ENCODE measurements at places on chromosomes 3 and 15.

DNA sequence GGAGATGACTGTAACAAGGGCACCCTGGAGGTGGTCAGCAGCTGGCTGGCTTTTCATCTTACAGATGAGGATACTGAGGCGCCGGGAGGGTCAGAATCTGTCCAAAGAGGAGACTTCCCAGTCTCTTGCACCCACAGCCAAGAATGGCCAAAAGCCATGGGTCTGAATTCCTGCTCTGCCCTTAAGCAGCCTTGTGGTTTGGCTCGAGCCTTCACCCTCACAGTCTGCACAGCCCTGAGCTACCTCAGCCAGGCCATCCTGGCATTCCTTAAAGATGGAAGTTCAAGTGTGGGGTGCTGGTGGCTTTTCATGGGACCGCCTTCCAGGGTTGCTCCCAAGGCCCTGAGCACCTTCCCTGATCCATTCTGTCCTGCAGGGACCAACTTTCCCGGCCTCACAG lies 59.2 kb downstream of the CACNA2D2 start:
- no peak for DNase-seq

DNA sequence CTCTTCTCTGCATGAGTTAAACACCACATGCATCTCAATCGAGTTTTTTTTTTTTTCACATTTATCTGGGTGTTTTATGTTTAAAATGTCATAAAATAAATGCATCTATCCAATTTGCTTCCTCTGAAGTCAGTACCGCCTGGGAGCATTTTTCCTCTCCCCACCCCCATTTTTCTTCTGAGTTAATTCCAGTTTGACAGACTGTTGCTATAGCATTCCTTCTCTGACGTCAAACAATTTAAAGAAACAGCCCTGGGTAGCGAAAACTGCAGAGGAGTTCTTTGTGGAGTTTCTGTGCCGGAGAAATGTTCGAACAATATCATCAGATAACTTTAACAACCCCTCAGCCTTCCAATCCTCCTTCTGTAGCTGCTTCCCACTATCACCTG lies 900 bp upstream of the GNB4 start:
- no peak for DNase-seq

DNA sequence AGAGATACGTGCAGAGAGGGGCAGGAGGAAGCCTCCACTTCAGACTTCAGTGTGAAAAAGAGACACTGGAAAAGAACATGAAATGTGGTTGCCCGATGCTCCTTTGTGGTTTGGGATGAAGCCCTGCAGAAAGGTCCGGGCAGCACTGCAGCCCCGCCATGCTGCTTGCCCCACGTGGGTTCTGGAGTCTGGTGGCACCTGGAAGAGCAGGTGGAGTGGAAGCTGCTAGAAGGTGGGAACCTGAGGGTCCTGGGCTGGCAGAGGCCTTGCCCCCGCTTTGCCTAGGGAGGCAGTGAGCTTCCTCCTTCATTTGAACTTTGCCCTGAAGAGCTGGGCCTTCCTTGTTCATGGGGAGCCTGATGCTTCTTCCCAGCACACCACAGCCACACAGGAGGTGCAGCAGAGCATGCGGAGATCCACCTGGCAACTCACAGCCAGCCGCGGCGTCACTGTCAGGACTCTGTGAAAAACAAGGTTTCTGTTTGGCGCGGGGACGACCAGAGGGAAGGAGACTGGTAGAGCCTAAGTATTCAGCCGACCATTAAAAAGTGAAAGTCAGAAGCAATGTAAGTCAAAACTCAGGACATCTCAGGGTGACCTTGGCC lies 59.0 kb downstream of the APBA2 start:
- no peak for DNase-seq

- DNase-seq: no peak
These were observed 13.4 kb upstream of the FBLN2 start for GRCh38 chr3:13535526-13535875.

GRCh38 chr15:59549301-59550185 lies 62.0 kb upstream of the GCNT3 start:
- no peak for DNase-seq

DNA sequence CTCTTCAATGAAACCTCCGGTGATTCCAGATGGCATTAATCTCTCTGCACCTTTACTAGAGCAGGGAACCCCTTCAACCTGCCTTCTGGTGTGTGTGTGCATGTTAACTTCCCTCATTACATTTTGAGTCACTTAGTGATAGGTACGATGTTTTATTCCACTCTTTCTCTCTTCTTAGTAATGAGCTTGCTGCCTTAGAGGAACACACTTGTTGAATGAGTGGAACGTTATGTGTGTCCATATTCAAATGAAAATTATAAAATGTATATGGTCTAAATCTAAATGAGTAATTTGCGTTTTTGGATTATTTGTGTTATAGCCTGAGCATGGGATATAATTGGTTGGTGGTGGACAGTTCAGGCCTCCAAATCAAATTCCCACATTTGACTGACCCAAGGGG lies 12.1 kb downstream of the MAP2K5 start:
- no peak for DNase-seq

DNA sequence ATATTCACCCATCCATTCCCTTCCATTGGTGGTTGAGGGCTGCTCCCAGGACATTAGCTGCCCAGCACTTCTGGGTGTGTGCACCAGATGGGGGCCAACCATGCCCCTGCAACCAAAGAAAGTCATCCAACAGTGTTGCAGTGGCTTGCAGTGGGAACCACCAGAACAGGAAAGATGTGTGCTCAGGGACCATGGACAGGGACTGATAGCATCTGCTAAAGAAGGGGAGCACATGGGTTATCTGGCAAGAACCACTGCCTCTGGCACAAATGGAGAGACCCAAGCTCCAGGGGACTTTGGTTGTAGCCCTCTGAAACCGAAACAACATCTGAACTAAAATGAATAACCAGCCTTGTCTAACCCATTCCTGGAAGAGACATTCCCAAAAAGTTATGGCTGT lies 8.1 kb downstream of the DCLK3 start:
- no peak for DNase-seq

DNA sequence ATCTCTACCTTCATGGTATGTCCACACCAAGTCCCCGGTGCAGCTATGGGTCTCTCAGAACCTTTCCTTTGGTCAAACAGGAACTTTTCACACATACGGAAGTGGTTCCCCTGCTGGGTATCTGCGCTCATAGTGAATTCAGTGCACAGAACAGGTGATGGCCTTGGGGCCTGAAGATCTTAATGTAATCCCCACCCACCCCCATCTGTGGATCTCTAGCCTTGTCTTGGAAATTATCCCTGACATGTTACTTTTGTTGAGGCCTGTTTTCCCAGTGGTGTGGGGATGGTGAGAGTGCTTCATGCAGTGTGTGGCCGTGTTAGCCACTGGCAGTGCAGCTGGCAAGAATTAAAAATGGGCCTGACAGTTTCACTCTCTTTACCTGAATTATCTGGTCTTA lies 71.9 kb upstream of the MYZAP start:
- no peak for DNase-seq

GRCh38 chr15:88608607-88609181 lies 12.4 kb upstream of the AEN start:
- no peak for DNase-seq

- DNase-seq: no peak
These were observed 27.6 kb downstream of the BDH1 start for GRCh38 chr3:197528190-197528589.

GRCh38 chr15:80697075-80697685 lies 2.1 kb downstream of the ABHD17C start:
- no peak for DNase-seq

GRCh38 chr15:58715266-58715917 lies 34.1 kb downstream of the ADAM10 start:
- no peak for DNase-seq

DNA sequence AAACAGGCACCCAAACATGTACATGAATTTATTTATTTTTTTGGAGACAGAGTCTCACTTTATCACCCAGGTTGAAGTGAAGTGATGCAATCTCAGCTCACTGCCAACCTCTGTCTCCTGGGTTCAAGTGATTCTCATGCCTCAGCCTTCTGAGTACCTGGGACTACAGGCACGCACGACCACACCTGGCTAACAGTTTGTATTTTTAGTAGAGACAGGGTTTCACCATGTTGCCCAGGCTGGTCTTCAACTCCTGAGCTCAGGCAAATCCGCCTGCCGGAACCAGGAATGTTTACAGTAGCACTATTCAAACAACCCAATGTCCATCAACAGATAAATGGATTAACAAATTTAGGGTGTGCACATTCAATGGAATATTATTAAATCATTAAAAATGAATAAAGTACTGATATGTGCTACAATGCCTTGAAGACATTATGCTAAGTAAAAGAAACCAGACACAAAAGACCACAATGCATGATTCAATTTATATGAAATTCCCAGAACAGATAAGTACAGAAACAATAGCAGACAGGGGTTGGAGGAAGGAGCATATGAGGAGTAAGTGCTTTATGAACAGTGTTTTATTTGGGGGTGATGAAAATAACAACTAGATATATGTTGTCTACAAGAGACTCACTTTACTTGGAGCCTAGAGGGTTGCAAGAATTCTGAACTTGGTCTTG lies 1.3 kb downstream of the LEO1 start:
- no peak for DNase-seq

- DNase-seq: no peak
These were observed 50.0 kb upstream of the TRPM1 start for GRCh38 chr15:31151301-31152233.

DNA sequence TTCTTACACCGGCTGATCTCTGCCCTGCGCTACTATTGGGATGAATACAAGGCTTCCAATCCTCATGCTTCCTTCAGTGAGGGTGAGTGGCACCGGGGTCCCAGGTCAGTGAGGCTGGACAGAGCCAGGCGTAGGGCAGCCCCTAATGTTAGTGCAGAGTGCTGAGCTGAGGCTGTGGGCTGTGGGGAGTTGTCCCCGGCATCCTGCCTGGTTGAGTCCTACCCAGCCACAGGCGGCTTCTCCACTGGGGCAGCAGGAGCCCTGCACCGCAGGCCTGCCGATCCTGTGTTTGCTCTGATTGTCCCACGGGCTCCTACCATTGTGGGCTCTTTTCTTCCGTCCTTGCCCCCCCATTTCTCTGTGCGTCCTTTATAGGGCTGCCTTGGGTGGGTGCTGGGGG lies 13.3 kb downstream of the RNF123 start:
- no peak for DNase-seq

DNA sequence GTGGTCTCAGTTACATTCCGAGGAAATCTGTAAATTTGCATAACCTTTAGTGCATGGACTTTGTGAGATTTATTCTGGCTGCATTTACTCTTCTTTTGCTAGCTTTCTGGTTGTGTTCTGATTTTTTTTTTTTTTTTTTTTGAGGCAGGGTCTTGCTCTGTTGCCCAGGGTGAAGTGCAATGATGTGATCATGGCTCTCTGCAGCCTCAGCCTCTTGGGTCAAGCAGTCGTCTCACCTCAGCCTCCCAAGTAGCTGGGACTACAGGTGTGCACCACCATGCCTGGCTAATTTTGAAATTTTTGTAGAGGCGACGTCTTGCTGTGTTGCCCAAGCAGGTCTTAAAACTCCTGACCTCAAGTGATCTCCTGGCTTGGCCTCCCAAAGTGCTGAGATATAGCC lies 12.6 kb downstream of the RAB5A start:
- no peak for DNase-seq

DNA sequence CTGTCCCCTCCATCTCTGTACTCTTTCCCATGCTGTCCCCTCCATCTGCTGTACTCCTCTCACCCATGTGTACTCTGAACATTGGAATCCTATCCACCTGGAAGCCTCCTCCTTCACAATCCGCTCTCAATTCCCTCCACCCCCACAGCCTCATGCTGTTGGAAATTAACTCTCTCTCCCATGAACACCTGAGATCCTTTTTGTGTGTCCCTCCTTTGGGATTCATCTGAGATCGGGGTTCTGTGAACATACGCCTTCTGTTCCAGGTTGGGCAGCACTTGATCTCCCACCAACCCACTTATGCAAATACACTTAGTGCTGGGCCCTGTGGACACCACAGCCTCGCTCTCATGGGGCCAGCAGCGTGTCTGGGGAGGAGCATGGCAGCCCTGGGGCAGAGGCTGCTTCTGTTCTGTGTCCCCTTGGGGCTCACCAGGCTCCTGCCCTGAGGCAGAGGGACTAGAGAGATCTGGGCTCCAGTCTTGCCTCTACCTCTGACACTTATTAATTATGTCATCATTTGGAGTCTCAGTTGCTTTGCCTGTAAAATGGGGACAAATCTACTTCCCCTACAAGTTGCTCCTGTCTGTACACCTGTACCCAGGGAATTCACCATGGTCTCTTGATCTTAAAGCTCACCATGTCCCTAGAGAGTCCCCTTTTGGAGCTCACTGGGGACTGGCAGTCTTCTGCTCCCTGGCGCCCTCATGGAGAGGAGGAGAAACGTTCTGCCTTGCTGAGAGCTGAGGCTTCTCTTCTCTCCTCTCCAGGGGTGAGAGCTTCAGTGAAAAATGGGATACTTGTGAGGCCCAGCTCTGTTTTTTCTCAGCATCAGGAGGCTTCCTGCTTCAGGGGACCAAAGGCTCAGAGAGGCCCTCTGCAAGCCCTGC lies 42.7 kb downstream of the ITGA11 start:
- DNase-seq: no peak

GRCh38 chr15:101148881-101149664 lies 102.8 kb downstream of the CHSY1 start:
- no peak for DNase-seq

GRCh38 chr3:111763001-111763471 lies 96.0 kb upstream of the PHLDB2 start:
- no peak for DNase-seq

GRCh38 chr3:46990573-46991374 lies 11.3 kb downstream of the NBEAL2 start:
- DNase-seq: peak; percentile 14

GRCh38 chr3:68483601-68484000 lies 448.7 kb downstream of the TAFA4 start:
- DNase-seq: no peak

DNA sequence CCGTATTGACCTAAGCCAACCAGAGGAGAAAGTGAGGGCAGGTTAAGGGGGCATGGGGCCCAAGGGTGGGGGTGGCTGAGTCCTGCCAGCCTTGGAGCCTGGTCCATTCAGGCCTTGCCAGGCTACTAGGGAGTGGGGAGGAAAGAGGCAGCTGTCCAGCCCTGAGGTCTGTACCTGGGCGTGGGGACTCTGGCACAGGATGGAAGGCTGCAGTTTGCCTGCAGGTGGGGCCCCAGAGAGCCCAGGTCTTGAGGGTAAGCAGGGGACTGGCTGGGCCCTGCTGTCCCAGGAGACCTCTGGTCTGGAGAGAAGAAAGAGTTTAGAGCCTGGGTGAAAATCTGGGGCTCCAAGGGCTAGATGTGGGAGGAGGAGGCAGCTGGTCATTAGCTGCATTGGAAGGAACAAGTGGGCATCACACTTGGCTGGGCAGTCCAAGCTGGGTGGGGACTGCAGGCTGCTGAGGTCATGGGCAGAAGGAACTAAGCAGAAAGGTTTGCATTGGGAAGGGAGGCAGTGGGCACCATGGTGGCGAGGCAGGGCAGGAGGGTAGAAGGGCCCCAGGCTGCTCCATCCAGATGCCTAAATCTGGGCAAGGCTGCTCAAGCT lies 108.4 kb downstream of the OXNAD1 start:
- no peak for DNase-seq

- no peak for DNase-seq
These were observed 36.0 kb downstream of the USP13 start for GRCh38 chr3:179688850-179689249.

DNA sequence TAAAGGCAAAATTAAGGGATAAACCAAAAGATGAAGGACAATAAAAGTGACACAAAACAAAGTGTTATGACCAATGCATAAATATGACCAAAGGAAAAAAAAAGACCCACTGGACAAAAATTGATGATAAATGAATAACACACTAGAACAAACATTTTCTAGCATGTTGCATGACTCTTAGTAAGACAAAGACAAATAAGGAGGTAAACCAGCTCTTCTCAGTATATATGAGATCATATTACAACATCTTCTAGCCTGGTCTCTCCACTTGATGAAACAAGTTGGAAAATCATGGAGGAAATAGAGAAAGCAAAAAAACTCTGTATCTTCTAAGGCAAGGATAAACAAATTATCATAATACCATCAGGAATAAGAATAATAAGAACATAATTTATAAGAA lies 163.9 kb upstream of the GBE1 start:
- DNase-seq: no peak

All from bone marrow (tissue), 2 donors.